Stimulated activated CD4-positive, alpha-beta T cell treated with anti-CD3 and anti-CD28 coated beads, Interleukin-1b, Interleukin-23, amount 100 ng/mL, for 48 hours (primary cell): ENCODE measurements at places on chromosomes 5 and 9.

- DNase-seq: no peak
Measured at GRCh38 chr5:154141745-154142221, 48.8 kb upstream of the GALNT10 start.

- no peak for DNase-seq
Measured at GRCh38 chr9:96596601-96597111, 23.0 kb downstream of the CDC14B start.

DNA sequence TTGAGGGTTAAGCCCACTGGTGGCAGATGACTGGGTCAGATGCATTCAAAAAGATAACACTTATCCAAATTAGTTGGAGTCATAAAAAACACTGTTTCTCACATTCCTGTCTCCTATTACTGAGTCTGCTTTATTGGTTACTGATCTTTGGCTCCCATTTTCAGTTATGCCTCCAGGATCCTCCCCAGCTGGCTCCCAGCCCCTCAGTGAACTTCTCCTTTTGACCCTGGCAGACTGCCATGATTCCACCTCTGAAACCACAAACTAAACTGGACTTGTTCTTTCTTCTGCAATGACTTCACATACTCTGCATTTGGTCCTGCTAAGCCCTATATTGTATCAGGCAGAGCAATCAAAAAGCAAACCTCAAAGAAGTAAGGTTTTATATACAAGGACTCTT is 860.8 kb upstream of the DMAC1 start:
- no peak for DNase-seq

- DNase-seq: peak; percentile 26
Measured at GRCh38 chr5:151234476-151235238, 10.8 kb upstream of the CCDC69 start.

DNA sequence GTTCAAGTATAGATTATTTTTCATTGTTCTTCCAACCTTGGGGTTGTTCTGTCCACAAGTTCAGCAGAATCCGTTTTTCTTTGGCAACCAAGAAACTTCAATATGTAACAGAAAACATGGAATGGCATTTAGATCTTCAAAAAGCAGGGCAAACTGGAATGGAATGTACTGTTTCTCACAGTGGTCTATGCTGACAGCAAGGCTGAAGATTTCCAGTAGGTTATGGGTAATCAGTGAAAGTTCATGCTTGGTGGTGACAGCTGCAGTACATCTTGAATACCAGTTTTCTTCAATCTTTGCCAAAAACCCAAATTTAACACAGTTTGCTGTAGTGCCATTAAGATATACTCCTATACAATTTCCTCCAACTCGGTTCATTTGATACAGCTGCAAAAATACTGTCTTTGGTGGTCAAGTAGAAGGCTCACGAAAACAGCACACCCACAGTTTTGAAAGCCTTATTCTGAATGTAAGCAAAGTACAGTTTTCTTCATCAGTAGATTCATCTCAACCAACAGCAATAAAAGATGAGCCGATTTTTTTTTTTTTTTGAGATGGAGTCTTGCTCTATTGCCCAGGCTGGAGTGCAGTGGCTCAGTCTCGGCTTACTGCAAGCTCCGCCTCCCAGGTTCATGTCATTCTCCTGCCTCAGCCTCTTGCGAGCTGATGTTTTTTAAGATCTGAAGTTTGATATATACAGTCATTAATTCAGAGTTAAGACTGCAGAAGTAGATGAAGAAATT is 4.9 kb downstream of the TRIM52 start:
- DNase-seq: no peak

DNA sequence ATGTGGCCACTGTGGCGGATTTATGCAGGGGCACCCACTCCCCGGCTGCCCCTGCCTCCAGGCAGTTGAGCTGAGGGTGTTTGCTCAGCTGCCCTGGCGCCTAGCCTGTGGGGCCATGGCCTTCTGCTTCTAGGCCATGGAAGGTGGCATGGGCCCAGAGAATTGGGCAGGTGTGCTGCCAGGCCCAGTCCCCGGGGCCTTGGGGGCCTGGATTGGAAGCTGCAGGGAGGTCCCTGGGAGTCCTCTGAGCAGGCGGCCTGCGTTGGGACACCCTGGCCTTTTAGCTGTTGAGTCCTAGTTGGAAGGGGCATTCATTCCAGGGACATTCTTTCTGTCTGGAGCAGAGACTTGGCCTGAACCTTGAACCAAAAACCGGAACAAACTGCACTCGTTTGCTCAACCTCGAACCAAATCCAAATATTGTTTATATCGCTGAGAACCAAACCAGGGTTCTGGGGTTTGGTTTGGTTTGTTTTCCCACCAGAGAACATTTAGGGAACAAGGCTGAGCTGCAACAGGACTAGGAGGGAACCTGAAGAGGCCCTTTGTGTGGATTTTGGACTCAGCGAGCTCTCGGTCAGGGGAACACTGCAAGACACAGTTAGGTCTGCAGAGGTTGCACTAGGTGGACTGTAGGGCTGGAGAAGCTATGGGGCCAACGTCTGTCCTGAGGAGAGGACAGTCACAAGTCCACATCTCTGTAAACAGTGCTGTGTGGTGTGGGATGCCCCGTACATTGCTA is 116.8 kb downstream of the BOD1 start:
- no peak for DNase-seq

GRCh38 chr5:172951371-172952033 is 7.7 kb upstream of the RPL26L1 start:
- DNase-seq: no peak

- no peak for DNase-seq
Measured at GRCh38 chr5:176959051-176959450, 47.5 kb downstream of the UIMC1 start.

GRCh38 chr5:66595756-66596635 is at the start of gene MAST4:
Gene MAST4 (plus strand): TSS chr5:66596393. CDS start chr5:66596656, 263 bp downstream.
- DNase-seq: peak; percentile 75

DNA sequence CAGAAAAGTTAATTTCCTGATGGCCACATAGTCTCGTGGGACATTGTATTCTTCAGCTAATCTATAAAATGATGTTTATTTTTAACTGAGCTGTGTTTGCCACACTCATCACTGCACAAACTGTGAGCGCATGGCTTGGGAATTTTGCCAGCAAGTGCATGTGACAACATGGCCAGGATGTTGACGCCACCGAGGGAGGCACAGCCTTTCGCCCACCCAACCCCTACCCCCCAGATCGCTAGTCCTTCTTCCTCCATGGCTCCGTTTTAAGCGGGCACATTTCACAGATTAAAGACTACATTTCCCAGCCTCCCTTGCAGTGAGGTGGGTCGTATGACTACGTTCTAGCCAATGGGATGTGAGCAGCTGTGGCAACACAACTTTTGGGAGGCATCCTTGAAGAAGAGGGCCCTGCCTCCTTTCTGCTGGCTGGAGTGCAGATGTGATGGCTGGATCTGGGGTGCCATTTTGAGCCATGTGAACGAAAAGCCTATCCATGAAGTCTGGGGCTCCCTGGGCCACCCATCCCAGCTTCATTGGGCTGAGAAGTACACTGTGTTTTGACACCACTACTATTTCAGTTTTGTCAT is 7.9 kb downstream of the NRARP start:
- DNase-seq: peak; percentile 64

DNA sequence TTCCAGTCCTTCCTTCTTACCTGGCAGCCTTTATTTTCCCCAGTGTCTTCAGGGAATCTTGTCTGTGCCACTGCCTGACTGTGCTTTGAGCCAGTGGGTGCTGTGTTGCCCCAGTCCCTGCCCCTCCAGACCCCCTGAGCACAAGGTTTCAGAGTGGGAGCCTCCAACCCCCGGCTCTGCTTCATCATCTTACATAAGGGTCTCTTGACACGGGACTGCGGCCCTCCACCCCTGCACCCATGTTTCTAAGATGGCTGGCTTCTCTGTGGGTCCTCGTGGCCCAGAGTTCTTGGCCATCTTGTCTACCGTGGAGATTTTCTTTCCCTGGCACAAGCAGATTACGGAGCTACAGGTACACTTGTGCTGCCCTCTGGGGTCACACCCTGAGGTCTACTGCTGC is 194.1 kb downstream of the CACNA1B start:
- DNase-seq: no peak

GRCh38 chr5:81779916-81780266 is 29.0 kb upstream of the SSBP2 start:
- no peak for DNase-seq

GRCh38 chr9:28197653-28198052 is 624.4 kb upstream of the C9orf72 start:
- DNase-seq: no peak

- no peak for DNase-seq
Measured at GRCh38 chr9:93343663-93344062, 107.8 kb upstream of the FAM120A start.

- DNase-seq: no peak
Measured at GRCh38 chr9:134778841-134779411, 101.7 kb upstream of the FCN2 start.

- no peak for DNase-seq
Measured at GRCh38 chr9:77879437-77879943, 152.1 kb downstream of the GNAQ start.

- no peak for DNase-seq
Measured at GRCh38 chr9:133374612-133375115, 1.2 kb downstream of the SURF4 start.

- no peak for DNase-seq
Measured at GRCh38 chr5:151691706-151692105, 5.0 kb upstream of the SPARC start.

- no peak for DNase-seq
Measured at GRCh38 chr5:115241881-115242642, 20.6 kb downstream of the PGGT1B start.

- DNase-seq: no peak
Measured at GRCh38 chr5:54390539-54391031, 64.9 kb upstream of the HSPB3 start.

DNA sequence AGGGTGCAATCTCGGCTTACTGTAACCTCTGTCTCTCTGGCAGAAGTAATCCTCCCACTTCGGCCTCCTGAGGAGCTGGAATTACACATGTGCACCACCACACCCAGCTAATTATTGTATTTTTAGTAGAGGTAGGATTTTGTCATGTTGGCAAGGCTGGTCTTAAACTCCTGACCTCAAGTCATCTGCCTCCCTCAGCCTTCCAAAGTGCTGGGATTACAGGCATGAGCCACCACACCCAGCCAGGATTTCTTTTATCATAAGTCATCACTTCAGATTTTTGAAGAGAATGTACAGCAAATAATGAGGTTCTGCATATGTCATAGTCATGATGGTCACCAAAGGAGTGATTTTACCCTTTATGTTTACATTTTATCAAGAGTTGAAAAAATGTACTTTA is 108.1 kb downstream of the GCNT1 start:
- no peak for DNase-seq

DNA sequence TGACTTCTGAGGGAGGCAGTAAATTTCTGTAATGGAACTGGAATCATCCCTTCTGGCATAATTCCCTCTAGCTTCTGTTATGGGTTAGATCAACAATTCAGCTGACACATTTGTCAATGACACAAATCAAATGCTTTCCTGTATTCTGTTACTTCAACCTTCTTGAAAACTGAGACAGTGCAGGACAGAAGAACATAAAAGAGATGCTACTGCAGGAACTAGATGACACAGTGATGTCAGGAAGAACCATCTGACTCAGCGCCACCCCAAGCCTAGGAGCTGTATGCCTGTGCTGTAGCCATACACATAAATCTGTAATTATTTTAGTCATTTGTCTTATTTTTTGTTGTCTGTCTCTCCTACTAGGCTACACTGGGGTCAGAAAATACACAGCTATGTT is 18.2 kb upstream of the CEP120 start:
- peak; percentile 81 for DNase-seq

- no peak for DNase-seq
Measured at GRCh38 chr9:101443364-101443771, 7.8 kb upstream of the ALDOB start.

GRCh38 chr5:32712481-32713360 is 1.6 kb downstream of the NPR3 start:
- no peak for DNase-seq

DNA sequence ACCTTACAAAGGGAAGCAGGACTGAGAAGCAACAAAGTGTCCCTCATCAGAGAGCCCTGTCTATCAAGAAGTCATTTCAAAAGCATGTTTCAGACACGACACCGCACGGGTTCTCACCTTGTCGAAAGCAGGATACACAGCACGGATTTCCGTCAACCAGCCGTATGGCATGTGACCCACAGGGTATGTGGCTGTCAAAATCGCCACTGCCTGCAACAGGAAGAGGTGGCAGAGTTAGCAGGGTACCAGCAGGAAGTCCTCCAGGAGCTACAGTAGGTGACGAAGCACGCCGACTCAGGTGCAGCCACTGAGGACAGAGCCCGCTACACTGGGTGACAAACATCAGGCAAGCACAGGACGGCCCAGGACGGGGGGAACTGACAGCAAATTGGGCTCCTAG is 81.2 kb downstream of the OTULIN start:
- DNase-seq: peak; percentile 11

DNA sequence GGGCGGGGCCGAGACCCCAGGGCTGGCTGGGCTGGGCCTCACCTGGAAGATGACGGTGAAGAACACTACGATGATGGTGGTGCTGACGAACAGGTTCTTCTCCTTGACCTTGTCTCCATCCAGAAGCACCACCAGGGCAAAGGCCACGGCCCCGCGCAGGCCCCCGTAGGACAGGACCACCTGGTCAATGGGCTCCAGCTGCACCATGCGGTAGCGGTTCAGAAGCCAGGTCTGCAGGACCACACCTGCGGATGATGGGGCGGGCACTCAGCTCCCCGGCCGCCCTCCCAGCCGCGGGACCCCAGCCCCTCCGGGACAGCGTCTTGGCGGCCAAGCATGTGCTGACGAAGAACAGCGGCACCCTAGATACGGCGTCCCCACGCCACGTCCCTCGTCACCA is 39.5 kb downstream of the EXOC3 start:
- DNase-seq: no peak

DNA sequence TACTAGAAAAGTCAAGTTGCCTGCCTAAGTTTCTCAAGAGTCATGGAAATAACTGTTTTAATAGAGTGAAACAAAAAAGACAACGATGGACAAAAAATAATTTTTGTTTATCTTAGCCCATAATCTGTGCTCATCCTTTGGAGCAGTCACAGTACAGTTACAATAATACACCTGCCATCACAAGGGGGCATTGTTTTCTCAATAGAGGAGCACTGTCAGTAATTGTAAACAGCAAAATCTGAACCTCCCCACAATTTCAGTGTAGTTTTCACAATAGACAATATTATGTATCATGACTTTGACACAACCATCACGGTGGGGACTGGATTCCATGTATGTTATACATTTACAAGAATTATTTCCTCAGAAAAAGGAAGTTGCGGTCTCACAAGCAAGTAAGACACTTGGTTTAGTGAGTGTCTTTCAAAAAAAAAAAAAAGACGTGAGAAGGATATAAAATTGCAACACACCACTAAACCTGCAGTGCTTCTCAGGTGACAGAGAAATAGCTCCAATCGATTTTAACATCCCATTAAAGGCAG is 586.3 kb downstream of the PTPRD start:
- DNase-seq: no peak

DNA sequence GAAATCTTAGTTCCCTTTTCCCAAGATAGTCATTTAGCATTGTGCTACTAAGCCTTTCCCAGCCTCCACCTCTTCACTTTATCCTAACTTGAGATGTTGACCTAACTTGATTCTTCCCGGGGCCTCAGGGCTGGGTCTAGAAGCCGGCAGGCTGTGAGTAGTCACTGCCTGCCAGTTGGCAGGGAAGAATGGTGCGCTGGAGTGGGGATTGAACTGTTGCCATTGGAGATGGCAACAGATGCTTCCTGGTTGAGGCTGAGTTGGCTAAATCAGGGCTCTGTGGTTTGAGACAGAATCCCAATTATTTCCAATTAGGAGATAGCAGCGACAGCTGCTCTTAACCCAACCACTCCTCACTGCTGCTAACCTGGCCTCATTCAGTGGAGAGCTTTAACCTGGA is 343.1 kb downstream of the BRINP1 start:
- DNase-seq: no peak
